ENCODE measurements at places on chromosomes 7 and 10.
A peak's percentile ranks its signal among the peaks of the same experiment; 100 is the strongest.

DNA sequence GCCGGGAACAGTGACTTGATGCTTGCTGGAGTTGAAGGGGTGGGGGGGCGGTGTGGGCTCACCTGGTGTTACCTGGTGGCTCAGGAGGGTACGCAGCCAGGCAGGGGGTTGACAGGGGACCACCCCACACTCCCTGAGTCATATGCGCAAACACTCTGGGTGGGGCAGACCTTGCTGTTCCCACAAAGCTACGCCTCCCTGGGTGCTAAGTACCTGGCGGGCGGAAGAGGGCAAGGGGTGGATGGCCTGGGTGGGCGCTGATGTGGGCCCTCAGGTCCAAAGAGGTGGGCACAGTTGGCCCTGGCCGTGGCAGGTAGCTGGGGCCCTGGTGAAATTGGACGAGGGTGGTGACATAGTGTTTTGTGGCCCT lies 13.9 kb downstream of the STX1A start:
- DNase-seq = no peak

DNA sequence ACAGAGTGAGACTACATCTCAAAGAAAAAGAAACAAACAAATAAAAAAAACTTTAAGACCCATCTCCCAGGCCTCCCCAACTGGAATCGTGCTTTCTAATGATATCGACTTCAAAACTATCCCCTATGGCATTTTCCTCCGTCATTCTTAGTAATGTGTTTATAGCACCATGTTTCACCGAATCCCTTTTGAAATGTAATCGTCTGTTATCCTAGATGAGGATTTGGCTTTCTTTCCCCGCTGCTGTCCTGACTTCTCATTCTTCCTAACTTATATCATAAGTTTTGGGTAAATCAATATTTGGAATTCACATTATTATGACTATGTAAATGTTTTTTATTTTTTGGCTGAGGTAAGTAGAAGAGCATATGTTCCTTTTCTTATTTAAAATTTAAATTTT lies 77.2 kb upstream of the ARHGAP21 start:
- DNase-seq = no peak

- no peak for DNase-seq
These were observed 177.6 kb upstream of the SEMA3A start for GRCh38 chr7:84372155-84372621.

DNA sequence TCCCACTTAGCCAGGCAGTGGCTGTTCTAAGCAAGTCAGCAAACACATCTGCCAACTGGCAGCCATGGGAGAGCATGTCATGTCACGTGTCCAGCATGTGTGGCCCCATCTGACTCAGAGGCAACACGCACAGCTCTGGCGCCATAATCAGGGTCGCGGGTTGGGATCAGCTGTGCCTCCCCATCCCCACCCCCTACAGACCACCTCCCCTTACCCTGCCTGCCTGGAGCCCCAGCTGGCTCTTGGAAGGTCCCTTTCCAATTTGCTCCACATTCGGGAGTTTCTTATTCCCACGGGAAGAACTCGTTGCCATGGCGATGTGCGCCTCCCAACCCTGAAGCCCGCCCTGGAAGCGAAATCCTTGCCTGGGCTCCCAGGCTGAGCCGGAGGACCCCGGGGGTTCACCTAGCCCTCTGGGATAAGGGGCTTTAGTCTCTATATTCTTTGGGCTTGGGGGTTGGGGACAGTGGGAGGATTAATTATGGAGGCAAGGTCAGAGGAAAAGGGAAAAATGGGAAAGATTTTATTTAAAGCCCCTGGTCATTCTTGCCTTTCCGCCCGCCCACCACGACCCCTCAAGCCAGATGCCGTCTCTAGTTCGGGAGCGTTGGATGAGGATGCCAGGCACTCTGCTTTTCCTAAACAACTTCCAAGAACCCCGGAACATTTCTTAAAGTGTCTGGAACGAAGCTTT lies 283.7 kb downstream of the ZEB1 start:
- DNase-seq = no peak

DNA sequence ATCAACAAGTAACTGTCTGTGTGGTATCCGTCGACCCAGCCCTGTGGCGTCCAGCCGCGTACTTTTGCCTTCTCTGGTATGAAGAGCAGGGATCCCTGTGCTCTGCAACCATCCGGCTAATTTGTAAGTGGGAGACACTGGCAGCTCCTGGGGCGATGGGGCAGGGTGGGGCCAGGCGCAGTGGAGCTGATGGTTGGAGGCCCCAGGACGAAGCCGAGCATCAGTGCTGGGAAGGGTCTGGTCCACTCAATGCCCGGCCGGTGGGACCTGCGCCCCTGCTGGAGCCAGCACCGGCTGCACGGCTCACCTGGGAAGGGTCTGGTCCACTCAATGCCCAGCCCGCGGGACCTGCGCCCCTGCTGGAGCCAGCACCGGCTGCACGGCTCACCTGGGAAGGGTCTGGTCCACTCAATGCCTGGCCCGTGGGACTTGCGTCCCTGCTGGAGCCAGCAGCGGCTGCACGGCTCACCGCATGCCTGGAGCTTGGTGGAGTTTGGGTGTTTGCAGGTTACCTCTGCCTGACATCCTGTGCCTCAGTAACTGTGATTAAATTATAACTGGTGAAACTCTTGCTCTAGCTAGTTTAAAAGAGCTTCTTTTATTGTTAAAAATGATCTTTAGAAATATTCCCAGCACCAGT lies 96.1 kb downstream of the NKX6-2 start:
- DNase-seq = no peak

- DNase-seq = no peak
These were observed 250.5 kb downstream of the RAB11FIP2 start for GRCh38 chr10:117796130-117796745.

- no peak for DNase-seq
These were observed 41.1 kb upstream of the PRPS1L1 start for GRCh38 chr7:18068745-18069144.

DNA sequence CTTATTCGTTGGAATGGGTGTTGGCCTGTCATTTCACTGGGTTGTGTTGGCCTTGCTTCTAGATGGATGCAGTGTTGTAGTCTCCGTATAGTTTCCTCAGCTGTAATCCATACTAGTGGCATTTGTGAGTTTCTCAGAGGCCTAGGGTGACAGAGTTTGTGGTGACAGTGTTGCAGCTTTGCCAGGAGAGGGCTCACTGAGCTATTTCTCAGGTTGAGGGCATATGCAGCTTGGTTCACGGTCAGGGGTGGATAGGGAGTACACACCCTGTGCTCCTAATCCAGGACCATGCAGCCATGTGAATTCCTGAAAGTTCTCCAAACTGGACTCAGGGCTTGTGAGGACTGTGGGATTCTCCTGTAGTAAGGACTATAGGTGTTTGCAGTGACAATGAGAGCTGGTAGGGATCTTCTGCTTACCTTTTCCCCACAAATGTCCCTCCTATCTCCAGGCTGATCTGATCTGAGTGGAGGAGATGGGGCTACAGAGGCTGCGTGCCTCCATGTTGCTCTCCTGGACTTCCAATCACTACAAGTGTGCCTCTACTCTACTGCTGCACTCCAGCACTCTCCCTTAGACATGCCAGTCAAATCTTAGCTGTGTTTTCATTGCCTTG lies 229.0 kb downstream of the STK31 start:
- peak; percentile 40 for DNase-seq

GRCh38 chr7:102925976-102926782 lies 13.4 kb downstream of the LRRC17 start:
- DNase-seq = no peak

DNA sequence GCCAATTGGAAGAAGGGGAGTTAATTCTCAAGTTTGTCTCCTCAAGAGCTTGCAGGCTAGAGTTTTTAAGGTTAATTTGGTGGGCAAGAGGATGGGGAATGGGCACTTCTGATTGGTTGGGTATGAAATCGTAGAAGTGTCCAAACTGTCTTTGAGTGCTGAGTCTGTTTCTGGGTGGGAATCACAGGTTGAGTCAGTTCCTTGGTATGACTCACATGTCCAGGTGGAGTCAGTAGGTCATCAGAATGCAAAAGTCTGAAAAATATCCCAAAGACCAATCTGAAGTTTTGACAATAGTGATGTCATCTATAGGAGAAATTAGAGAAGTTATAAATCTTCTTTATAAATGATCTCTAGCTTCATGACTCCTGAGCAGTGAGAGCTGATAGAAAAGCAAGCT lies 1252.2 kb downstream of the REEP3 start:
- DNase-seq = no peak

DNA sequence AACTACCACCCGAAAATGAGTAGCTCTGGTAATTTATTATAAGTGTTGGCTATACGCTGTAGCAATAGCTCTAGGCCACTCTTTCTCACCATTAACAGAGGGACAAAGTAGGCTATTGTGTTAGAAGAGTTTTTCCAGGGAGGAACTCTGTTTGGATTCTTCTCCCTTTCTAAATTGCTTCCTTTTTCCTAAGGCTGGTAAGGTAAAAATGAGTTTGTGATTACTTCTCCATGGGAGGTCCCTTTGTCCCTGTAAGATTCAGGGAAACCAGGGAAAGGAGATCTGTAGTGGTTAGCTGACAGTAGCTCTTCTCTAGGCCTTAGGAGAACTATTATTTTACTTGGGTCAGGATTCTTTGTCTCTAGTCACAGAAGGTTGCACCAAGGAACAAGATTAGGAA lies 23.2 kb upstream of the SEMA3E start:
- DNase-seq = no peak

- no peak for DNase-seq
These were observed 73.2 kb downstream of the AASS start for GRCh38 chr7:122070834-122071233.

DNA sequence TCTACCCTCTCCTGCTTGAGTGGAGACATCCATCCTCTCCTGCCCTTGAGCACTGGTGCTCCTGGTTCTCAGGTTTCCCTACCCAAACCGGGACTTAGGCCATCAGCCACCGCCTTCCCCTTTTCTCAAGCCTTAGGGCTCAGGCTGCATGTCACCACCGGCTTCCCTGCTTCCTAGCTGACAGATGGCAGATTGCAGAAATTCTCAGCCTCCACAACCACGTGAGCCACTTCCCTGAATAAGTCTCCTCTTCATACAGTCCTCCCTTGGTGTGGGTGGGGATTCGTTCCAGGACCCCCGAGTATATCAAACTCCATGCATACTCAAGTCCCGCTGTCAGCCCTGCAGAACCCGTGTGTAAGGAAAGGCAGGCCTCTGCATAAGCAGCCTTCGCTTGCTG lies 203.5 kb upstream of the ZNF32 start:
- no peak for DNase-seq

GRCh38 chr7:33039257-33039902 lies 23.2 kb downstream of the NT5C3A start:
- DNase-seq = no peak

DNA sequence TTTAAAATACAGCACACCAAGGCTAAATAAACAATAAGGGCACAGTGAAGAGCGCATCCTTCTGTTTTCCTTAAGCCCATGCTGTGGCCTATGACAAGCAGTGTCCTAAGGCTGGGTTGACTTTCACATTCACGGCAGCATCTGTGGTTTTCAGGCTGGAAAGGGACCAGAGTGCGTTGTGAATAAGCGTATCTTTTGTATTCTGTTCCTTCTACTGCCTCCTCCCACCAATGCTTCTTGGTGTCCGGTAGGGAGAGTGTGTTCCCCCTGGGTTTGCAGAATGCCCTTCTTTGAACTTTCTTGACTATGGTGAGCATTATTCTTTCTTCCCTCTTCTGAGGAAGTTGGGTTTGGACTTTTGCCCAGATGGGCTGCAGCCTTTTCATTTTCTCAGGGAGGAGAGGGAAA lies 73.6 kb downstream of the ABCA13 start:
- no peak for DNase-seq

DNA sequence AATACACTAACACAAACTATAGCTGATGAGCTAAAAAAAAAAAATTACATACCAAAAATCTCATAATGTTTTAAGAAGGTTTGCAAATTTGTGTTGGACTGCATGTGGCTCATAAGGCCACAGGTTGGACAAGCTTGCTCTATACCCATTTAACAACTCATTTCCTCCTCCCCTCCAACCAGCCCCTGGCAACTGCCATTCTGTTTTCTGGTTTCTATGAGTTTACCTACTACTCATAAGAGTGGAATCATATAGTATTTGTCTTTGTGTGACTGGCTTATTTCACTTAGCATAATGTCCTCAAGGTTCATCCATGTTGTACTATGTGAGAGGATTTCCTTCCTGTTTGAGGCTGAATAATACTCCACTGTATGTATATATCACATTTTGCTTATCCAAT lies 100.4 kb upstream of the ARHGAP21 start:
- DNase-seq = no peak

GRCh38 chr10:123129618-123130271 lies 6.0 kb upstream of the HMX3 start:
- DNase-seq = no peak

- no peak for DNase-seq
These were observed 7.4 kb upstream of the PAX4 start for GRCh38 chr7:127625331-127625730.

- no peak for DNase-seq
These were observed 108.6 kb downstream of the SRI start for GRCh38 chr7:88111140-88111743.

DNA sequence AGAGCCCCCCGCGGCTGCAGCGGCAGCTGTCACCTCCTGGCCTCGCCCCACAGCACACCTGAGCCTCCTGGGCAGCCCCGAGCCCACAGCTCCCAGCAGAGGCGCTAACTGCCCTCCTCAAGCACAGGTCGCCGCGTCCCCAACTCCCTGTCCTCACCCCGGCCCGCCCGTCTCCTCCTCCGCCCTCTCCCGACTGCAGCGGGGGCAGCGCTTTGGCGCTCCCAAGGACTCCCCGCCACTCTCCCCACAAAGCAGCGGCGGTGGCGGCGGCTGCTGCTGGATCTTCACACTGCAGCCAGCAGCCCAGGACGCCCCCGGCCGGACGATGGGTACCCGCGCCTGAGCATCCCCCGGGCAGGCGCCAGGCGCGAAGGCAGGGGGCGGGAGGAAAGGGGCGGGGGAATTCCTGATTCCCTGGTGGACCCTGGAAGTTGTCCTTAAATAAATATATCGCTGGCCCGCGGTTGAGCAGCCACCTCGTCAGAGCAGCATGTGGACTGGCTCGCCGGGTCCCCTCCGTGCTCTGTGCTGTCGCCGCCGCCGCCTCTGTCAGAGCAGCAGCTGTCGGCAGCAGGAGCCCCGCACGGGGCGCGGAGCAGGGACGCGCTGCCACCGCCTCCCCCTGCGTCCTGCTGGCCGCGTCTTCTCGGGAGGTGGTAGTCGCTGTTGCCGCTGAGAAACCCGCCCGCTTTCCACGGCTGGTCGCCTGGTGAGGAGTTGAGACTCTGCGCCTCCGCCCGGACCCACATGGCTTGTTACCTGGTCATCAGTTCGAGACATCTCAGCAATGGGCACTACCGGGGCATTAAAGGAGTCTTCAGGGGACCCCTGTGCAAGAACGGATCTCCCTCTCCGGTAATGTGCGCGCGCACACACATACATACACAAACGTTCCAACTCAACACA lies at the start of gene ZNF804B:
ZNF804B (plus strand) TSS at position 471 of the 906 bp plus-strand sequence; CDS start at position 748, 277 bp downstream.
- DNase-seq = peak; percentile 19

GRCh38 chr7:1810521-1810920 lies 140.4 kb downstream of the ELFN1 start:
- no peak for DNase-seq

- no peak for DNase-seq
These were observed 116.8 kb downstream of the PARD3 start for GRCh38 chr10:34698248-34698831.

DNA sequence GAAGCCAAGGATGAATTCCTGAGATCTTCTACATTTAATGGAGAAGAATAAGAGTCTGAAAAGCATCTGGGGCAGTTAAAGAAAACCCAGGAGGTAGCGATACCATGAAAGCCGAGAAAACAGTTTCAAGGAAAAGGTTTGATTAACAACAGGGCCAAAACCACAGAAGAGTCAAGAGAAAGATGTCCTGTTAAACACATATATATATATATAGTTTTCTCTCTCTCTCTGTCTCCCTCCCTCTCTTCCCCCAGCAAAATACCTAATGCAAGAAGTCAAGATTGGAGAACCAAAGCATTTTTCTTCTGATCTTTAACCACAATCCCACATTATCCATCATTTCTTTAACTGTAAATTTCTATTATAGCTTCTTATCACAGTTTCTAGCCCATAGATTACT lies 261.4 kb downstream of the SNX13 start:
- no peak for DNase-seq

All from HuH-7.5 (cell line).